T-helper 9 cell (primary cell): ENCODE measurements at places on chromosomes 12 and 14.

- no peak for DNase-seq
These were observed 13.9 kb upstream of the RBM19 start for GRCh38 chr12:113980054-113980453.

- DNase-seq = no peak
These were observed 27.9 kb downstream of the CGRRF1 start for GRCh38 chr14:54537651-54538050.

DNA sequence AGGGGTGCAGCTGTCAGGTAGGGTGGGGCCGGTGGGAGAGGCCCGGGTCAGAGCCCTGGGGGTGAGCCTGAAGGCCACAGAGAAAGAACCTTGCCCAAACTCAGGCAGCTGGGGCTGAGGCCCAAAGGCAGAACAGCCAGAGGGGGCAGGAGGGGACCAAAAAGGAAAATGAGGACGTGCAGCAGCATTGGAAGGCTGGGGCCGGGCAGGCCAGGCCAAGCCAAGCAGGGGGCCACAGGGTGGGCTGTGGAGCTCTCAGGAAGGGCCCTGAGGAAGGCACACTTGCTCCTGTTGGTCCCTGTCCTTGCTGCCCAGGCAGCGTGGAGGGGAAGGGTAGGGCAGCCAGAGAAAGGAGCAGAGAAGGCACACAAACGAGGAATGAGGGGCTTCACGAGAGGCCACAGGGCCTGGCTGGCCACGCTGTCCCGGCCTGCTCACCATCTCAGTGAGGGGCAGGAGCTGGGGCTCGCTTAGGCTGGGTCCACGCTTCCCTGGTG lies 10.5 kb downstream of the MMP14 start:
- no peak for DNase-seq

DNA sequence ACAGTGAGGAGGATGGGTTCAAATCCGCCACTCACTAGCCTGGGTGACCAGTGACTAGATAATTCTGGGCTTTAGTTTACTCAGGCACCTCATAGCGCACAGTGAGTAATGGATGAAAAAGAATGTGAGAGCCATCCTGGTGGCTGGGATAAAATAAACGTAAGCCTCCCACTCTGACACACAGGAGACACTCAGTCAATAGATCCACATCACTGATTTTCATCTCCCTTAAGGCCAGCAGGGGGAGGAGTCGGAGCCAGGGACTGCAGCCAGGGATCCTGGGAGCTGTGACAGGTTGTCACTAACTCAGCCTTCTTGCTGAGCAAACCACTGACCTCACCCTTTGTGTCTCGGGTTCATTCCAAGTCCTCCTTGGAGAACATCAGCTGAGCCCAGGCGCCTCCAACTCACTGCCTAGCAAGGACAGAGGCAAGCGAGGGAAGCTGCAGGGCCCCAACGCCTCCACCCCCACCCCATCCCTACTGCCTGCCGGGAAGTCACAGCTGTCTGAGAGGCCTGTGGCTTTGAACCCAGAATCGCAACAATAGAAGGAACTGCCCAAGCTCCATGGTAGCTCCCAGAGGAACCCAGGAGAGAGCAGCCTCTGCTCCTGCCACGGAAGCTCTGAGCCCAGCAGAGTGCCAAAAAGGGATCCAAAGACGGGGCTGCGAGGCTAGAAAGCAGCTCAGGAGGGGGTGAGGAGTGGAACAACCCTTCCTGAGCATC lies 30.7 kb downstream of the PXN start:
- no peak for DNase-seq

GRCh38 chr14:74476607-74477006 lies 16.5 kb downstream of the NPC2 start:
- no peak for DNase-seq

DNA sequence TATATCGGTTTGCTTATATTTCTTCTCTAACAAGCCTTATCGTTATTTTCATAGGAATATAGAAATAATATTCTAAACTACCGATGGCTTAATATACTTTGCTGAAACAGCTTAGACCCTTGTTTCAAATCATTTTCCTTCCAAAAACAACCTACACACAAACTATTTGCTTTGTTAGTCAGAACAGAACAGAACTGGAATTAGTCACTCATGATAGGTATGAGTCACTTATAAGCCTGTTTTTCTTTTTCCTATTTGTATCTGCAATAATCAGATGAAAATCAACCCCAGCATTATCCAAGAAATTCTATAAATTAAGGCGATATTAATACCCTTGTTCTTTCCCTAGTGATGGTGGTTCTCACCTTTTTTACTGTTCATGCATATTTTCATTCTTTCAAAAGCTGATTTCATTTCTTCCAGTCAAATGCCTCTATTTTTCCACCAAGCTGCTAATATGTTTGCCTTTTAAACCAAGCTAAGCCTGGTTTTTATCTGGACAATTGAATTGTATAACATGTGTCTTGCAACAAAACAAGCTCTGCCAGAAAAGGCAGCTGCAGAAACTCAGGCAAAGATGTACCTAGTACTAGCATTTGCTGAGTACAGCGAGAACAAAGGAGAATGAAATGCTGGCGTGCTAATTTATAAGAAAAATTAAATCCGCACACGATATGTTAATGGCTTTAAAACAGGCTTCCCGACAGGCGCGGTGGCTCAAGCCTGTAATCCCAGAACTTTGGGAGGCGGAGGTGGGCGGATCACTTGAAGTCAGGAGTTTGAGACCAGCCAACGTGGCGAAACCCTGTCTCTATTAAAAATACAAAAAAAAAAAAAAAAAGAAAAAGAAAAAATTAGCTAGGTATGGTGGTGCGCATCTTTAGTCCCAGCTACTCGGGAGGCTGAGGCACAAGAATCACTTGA lies 1418.2 kb downstream of the AACS start:
- DNase-seq = no peak

GRCh38 chr12:8996682-8997405 lies 7.5 kb downstream of the KLRG1 start:
- no peak for DNase-seq

- no peak for DNase-seq
These were observed 64.0 kb downstream of the FRMD6 start for GRCh38 chr14:51715742-51716141.

GRCh38 chr12:56980941-56981530 lies 23.6 kb upstream of the RDH16 start:
- no peak for DNase-seq

- DNase-seq = no peak
These were observed 102.6 kb upstream of the PRB2 start for GRCh38 chr12:11497995-11498394.

- no peak for DNase-seq
These were observed 6.0 kb downstream of the BICDL1 start for GRCh38 chr12:119994892-119995658.

DNA sequence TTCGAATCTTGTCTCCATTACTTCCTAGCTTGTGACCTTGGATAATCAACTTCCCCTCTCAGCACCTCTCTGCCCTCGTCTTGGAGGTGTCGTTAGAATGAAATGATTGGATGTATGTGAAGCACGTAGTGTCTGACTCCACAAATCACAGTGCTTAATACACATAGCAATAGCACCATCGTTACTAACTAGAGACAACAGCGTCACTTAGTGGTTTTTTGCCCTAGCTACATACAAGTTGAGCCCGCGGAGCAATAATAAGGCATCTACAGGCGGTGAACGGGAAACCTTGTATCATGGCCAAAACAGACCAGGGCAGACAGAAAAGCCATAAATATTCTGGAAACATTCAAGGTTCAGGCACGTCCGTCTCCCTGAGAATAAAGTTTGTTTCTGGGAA lies 154.9 kb downstream of the ASCL4 start:
- DNase-seq = no peak

DNA sequence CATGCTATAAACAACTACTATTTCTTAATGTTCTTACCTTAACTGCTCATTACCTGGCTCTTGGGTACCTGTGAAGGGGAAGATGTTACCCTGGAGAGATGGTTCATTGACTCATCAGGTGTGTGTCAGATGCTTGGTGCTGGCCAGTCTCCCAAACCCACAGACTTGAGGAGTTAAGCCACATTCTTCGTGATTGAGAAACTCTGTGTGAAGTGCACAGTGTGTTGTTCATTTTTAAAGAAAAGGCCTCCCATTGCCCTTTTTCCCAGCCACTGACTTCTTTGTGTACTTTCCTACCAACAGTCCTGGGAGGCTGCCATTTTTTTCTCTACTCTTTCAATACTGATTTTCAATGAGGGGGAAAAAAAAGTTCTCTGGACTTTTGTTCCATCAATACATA lies 3.2 kb downstream of the MGST1 start:
- no peak for DNase-seq

DNA sequence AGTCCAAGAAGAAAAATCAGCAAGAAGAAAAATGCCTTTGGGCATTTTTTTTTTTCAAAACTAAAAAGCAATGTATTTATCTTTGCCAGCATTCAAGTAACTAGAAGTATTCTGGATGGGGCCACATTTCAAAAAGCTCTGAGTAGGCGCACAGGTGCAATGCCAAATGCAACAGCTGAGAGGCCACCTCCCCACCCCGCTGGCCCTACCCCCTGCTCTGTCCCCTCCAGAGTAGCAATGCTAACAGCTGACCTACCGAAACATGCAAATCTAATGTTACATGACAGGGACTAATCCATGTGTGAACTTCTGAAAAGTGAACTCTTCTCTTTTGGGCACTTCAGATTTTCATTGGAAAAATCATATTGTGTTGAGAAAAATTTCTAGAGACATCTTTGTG lies 153.7 kb upstream of the SLC38A2 start:
- no peak for DNase-seq

DNA sequence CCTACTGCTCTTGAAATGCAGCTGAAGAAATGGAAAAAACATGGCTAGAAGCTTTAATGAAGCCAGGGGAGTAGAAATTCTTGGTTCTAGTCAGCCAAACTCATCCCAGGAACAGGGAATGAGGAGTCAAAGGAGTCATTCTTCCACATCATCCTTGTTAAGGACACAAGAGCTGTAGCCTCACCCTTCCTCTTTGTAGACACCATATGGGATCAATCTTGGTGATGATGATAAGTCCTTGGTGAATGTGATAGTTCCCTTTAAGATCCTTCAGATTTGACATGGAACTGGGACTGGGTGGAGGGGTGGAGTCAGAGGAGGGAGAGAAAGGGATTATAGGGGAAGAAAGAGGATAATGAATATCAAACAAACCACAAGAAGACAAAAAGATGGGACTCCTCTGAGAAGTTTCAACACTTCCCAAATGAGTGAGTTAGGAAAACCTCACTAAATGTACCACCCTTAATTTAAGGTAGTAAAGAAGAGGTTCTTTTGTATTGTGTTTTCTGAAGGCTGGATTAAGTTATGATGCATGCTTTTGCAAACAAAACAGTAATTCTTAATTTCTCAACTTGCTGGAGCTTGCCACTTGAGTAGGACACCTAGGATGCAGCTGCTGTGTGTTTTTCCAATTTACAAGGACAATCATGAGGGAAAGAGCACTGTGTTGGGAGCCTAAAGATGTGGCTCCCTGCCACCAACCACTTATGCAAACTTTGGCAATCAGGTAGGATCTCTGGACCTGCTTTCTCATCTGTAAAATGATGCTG lies 104.0 kb downstream of the WIF1 start:
- DNase-seq = no peak

DNA sequence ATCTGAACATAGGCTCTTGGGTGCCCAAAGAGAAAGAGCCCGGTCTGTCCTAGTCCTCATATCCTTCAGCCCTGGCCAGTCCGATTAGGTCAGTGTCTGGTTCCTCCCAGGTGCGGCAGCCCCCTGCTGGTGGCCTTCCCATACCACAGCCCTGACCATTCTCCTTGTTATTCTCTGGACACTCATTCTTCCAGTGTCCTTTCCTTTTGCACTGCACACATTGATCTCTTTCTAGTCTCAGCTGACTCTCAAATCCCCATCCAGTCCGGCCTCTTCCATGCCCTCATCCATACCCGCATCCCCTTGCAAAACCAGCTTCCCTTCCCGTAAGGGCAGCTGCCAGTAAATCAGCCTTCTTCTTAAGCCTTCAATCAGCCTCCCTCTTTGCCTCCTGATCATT lies 1316.3 kb downstream of the TMEM121 start:
- DNase-seq = no peak

DNA sequence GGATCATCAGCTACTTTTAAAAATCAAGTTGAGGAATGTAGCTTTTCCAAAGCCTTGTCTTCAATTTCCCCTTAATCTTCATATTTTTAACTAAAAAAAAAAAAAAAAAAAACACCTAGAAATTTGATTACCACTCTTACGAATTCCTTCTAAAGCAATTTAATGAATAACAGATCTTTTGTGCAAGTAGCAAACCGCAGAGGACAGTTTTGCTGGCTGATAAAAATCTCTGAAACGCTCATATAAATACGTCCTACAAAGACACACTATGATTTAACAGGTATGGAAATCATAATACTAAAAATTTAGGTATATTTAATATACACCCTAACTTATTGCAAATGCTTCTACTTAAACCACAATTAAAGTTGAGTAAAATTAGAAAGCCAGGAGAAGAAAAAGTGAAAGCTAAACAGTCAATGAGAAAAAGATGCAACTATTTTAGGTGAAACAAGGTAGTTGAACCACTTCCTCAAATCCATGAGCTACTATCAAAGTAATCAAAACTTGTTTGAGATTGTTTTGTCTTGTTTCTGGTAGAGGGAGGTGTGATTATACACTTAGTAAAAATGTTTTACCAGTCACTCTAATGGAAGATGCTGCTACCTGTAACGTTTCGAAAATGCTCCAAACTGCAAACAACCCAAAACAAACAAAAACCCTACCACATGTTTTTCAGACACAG lies 2.2 kb downstream of the PAWR start:
- DNase-seq = no peak

DNA sequence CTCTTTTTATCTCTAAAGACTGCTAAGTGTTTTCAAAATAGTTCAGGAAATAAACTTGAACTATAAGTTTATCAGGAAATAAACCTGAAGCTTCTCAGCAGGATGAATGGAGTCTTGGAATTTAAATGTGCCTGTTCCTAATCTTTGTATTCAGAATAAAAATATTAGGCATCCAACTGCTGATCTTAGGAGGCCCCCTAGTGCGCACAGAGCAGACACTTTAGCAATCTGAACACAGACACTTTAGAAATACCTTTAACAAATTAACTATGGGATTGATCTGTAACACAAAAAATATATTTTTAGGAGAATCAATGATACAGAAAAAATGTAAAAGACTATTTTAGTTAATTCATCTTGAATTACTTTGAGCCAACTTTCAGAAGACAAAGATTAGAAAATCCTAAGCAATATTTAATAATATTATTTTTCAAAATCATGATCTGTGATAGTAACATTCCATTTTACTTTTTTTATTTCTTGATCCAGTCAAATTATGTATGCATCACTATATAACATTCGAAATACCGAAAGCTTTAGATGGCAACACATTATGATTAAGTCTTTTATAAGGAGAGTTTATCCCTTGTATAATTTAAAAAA lies 80.9 kb downstream of the SLC41A2 start:
- peak; percentile 12 for DNase-seq

GRCh38 chr12:92047393-92047826 lies 98.2 kb downstream of the BTG1 start:
- no peak for DNase-seq

- no peak for DNase-seq
These were observed 4.4 kb upstream of the TMTC2 start for GRCh38 chr12:82682326-82682725.

- no peak for DNase-seq
These were observed 58.2 kb downstream of the CCER1 start for GRCh38 chr12:90896821-90897220.

GRCh38 chr14:94077111-94077821 lies 3.7 kb downstream of the DDX24 start:
- no peak for DNase-seq

GRCh38 chr12:737122-737739 lies 15.1 kb upstream of the WNK1 start:
- no peak for DNase-seq
